ENCODE measurements at places on chromosomes 2 and 18. TPM values are rescaled to one million over a fixed set of nuclear protein-coding genes. Genes with fewer than 3 reads are reported as not detected.

The RUFY4 gene
- not detected for total RNA-seq

The TEKT4 gene
- total RNA-seq, result not detected

- peak; percentile 51 for DNase-seq
Measured at GRCh38 chr2:26034637-26034992, 731 bp downstream of the RAB10 start.

GRCh38 chr2:147388217-147388616 lies 456.6 kb upstream of the ACVR2A start:
- no peak for DNase-seq

DNA sequence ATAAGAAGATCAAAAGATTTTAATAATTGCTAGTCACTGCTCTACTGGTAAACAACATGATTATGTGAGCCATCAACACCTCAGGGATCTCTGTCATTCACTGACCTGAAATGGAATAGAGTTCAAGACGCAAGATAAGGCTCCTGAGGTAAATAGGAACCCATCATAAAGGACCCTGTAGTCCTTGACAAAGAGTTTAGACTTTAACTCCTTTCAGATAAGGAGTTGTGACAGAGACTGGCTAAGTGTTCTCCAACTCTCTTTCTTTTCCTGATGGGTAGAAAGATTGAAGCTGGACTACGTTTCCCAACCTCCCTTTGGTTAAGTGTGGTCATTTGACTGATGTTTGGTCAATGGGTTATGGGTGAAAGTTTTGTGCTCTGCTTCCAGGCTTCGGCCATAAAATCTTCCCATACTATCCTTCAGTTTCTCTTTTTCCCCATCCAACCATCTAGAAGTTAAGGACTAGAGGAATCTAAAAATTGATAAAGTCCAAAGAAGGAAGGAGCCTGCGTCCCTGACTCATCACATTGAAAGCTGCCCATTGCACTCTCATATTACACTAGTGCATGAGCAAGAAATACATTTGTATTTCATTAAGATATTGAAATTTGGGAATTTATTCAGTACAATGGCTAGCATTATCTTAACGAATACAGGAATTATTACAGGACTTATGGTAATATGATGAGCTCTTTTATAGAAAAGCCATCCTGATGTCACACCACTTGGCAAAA lies 293.7 kb upstream of the ACVR2A start:
- no peak for DNase-seq

GRCh38 chr2:39144416-39144815 lies 23.6 kb upstream of the SOS1 start:
- DNase-seq, result no peak

DNA sequence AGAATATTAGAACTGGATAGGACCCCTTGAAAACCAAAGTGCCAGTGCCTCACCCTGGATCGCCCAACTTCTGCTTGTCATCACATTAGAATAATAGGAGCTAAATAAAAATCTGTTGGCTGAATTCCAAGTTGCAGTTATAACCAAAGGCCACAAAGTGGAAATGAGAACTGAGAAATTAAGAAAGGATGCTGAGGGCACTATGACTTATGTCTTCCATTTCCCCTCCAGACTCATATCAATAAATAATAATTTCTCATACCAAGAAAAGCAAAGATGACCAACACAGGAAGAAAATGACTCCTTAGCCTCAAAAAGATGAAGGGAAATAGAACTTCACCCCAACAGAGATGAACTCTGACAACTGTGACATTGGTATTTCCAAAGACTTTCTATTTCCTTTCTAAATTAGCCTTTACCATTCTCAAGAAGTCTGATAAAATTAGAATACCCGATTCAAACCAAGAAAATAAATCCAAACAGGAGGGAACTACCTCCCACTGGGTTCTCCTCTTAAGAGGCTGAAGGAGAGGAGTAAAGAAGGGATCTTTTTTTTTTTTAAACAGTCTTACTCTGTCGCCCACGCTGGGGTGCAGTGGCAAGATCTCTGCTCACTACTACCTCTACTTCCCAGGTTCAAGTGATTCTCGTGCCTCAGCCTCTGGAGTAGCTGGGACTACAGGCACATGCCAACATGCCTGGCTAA lies 46.5 kb upstream of the EPG5 start:
- DNase-seq, result no peak

DNA sequence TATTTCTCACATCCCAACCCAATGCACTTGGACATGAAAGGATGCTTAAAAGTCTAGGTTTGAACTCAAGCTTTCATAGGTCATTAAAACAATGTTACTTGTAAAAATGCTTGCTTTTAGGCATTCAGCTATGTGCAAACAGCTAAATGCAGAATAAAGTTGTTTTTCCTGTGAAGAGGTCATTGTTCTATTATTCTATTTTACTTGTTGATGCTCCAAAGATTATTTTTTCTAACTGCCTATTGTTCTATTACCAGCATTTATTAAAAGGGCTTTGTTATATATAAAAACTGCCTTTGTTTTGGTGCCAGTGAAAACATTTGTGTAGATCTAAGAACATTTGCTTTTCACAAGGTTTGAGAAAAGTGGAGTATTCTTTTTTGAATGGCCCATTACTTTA lies 49.4 kb downstream of the TMEM178A start:
- DNase-seq, result no peak

Data from SJCRH30 (cell line).